Left renal pelvis (tissue), 4 donors: ENCODE measurements at places on chromosomes 6 and 20.

DNA sequence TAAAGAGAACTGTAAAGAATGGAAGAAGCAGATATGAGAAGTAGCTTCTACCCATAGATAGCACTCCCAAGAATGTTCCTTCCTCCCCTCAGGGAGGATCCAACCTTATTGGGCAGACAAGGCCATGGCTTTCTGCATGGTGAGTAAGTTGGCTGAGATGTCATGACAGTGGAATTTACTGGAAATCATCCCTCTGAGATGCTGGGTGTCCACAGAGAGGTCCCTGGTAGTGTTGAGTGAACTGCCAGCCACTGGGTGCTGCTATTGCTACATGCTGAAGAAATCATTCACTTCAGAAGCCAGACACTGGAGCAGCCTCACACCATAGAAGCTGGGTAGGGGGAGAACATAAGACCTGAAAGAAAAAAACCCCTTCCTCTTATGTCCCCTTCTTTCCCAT, 46.4 kb upstream of the FERMT1 start:
- DNase-seq, result no peak

- no peak for DNase-seq
Measured at GRCh38 chr20:23010096-23010495, 25.0 kb upstream of the SSTR4 start.

DNA sequence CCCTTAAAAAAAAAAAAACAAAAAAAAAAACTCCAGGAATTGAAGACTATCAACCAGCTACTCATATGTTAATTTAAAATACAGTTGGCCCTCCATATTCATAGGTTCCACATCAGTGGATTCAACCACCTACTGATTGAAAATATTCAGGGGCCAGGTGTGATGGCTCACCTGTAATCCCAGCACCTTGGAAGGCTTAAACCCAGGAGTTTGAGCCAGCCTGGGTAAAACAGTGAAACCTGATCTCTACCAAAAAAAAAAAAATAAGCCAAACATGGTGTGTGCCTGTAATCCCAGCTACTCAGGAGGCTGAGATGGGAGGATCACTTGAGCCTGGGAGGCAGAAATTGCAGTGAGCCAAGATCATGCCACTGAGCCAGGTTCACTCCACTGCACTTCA, 72.4 kb upstream of the SMIM8 start:
- no peak for DNase-seq

DNA sequence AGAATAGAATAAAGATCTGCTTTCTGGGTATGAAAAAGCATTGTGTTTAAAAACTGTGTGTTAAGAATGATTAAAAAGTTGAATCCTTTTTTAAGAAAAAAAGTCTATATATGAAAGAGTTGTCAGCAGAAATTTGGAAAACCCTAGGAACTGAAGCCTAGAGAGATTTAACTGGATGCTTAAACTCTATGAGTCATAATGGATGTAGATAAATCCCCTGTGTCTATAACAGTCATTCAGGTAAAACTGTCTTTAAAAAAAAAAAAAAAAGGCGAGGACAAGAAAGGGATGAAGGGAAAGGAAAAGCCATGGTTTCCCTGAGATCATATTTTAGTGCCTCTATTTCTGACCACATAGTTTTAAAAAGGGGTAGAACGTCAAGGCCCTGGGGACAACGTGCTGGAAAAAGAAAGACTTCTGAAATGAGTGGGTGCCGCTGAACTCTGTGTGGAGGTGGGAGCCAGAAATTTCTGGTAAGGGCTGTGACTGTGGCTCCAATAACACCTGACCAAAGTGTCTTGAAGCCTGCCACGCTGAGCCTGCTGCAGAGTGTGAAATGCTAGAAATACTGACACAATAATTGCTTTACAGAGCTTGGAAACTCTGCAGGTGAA, 302.6 kb upstream of the ARID1B start:
- no peak for DNase-seq

DNA sequence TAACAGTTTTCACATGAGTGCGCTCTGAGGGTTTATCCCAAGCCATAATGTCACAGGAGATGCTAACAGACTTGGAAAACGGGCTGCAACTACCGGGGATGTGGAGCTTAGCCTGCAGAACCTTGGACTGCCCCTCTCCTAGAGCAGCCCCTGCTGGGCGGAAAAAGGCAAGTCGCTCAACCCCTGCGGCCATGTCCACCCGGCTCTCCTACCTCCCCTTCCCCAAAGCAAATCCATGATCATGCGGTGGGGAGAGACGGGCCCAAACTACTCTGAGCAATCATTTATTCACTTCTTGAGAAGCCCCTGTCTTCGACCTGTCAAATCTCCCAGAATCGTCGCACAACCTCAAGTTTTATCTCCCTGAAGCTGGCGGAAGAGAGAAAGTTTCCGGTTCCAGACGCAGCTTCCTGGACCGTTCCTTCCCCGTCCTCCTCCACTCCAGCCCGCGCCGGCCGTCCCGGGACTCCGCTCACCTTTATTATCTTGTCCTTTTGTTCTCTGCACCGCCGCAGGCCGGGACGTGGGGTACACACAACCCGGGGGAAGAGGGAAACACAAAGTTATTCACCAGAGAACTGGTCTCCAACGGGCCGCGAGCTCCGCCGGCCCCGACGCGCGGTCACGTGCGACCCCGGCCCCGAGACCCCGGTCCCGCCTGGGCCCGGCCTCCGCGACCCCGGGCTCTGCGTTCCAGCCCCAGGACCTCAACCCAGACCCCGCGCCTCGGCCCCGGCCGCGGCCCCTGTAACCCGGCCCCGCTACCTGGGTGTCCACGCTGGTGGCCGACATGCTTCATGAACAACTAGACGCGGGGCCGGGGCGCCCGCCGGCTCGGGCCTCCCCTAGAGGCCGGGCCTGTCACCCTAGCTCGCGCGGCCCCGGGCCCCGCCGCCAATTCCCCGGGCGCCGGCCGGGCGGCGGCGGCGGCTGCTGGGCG, 560 bp downstream of the YTHDF1 start:
- no peak for DNase-seq

GRCh38 chr20:51486197-51487005, 56.1 kb downstream of the NFATC2 start:
- no peak for DNase-seq
